ENCODE measurements at places on chromosomes 1 and 21.

- no peak for DNase-seq
These were observed 3.5 kb downstream of the PTCH2 start for GRCh38 chr1:44839576-44839975.

DNA sequence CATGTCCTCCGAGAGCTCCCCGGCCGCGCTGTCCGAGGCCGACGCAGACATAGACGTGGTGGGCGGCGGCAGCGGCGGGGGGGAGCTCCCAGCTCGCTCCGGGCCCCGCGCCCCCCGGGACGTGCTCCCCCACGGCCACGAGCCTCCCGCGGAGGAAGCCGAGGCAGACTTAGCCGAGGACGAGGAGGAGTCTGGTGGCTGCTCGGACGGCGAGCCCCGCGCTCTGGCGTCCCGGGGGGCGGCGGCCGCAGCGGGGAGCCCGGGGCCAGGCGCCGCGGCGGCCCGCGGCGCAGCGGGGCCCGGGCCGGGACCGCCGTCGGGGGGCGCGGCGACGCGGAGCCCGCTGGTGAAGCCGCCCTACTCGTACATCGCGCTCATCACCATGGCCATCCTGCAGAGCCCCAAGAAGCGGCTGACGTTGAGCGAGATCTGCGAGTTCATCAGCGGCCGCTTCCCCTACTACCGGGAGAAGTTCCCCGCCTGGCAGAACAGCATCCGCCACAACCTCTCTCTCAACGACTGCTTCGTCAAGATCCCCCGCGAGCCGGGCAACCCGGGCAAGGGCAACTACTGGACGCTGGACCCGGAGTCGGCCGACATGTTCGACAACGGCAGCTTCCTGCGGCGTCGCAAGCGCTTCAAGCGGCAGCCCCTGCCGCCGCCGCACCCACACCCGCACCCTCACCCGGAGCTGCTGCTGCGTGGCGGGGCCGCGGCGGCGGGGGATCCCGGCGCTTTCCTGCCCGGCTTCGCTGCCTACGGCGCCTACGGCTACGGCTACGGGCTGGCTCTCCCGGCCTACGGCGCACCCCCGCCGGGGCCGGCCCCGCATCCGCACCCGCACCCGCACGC is 547 bp downstream of the FOXD2 start:
- no peak for DNase-seq

DNA sequence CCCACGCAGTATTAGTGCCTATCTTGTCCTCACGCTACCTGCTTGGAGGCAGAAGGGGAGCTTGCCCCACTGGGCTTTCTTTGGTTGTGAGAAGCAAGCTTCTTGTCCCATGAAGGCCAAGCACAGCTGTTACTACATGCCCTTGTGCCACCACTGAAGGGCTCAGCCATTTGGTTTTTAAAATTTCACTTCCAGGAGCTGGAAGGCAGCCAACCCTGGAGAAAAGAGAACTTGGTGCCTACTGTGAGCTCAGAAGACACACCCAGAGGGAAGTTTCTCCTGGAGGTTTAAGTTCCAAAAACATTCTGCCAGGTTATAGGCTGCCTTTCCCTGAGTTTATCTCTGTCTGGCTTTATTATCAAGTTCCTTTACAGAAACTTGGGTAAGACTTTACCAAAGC is 187.4 kb downstream of the SLC35F3 start:
- DNase-seq, result no peak

- no peak for DNase-seq
These were observed 1.5 kb upstream of the S100B start for GRCh38 chr21:46606427-46606813.

DNA sequence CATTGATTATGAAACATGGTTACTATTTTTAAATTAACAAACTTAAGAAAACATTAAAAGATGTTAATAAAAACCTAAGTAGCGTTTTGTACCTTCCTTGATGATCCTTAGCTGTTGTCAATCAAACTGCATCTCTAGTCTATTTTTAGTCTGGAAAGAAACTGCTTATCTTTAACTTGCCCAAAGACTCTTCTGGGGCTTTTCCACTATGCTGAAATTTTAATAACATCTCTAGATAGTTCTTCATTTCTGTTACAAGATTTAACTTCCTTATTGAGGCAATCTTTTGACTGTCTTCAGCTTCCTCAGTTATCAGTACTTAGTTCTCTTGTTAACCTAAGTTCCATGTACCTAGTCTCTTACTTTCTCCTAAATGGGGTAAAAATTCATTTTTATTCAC is 135.9 kb upstream of the HMCN1 start:
- no peak for DNase-seq

GRCh38 chr1:176177764-176178163 is 29.3 kb downstream of the COP1 start:
- no peak for DNase-seq

Measured in T1000 (cell line).